Stimulated activated CD4-positive, alpha-beta T cell treated with anti-CD3 and anti-CD28 coated beads, Interleukin-1b, Interleukin-23, amount 100 ng/mL, for 24 hours (primary cell): ENCODE measurements at places on chromosomes 13 and 19.

GRCh38 chr13:94435604-94436226 is 43.8 kb downstream of the DCT start:
- no peak for DNase-seq

DNA sequence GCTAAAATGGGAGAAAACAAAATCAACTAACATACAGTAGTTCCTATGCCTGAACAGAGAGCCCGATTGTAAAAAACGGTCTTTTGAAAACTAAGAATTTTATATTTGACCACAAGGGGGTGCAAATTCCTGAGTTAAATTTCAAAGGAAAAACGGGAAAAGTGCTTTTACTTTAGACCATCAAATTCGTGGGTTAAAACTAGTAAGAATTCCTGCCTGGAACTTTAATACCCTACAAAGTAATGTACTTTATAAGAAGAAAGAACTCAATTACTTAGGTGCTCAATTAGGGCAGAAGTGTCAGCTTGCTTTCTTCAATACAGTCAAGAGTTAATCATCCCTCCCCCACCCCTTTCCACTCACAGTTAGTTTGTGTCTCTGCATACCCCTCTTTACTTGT is 69.8 kb downstream of the KCNRG start:
- DNase-seq = no peak

DNA sequence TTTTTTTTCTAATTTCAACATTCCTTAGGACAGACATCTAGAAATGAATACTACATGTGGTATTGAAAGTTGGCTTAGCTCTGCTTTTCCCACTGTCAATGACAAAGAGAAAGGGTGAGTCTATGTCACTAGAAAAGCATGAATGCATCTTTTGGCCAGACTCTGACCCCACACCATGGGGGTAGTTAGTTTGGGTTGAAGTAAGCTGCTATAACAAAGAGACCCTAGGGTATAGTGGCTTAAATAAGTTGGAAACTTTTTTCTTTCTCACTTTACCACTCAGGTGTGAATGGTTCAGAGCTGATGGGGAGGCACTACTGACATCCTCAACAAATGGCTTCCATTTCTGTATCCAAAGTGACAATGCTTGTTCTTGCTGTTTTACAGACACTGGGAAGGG is 161.5 kb downstream of the DLEU7 start:
- DNase-seq = no peak

DNA sequence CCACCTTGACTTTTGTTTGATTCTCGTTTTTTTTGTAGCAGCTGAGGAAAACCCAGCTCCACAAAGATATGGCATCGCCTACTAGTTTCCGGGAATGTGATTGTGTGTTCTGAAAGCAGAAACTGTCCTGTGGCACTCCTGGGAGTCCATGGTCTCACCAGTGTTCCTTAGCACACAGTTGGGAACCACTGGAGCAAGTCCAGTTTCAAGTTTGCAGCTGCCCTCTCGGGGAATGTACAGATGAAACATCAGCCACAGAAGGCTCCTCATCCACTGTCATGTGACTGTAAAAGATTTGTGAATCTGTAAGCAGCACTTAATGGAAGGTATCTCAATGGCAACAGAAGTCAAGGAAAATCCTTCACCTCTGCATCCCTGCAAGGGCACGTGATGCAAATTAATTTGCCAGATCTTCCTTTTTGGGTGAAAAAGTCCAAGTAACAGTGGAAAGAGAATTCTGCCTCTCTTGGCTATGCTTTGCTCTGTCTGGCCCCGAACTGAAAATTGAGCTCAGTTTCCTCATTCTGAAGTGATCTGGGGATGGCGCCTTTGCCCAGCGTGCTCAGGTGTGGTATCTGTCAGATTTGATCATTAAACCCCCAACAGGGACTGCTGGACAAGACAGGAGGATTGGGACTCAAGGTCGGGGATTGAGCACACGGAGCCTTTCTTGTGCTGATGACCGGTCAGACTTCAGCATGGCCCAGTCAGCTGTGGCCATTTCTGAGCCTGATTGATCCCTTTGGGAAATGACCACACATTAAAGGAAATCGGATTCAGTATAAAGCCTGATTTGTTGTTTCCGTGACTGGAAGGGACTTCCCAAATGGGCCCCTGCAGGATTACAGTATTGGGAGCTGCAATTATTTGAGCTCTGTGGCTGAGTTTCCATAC is 58.8 kb downstream of the ING1 start:
- no peak for DNase-seq

DNA sequence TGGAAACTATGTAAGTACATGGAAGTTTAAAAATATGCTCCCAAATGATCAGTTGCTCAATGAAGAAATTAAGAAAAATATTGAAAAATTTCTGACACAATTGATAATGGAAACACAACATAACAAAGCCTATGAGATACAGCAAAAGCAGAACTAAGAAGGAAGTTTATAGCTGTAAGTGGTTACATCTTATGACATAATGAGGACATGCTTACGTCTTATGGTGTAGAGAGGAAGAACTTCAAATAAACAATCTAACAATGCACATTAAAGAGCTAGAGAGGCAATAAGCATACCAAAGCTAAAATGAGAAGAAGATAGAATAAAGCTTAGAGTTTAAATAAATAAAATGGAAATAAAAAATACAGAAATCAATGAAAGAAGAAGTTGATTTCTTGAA is 50.0 kb upstream of the CEACAM21 start:
- no peak for DNase-seq

- DNase-seq = no peak
These were observed 73.7 kb downstream of the COG6 start for GRCh38 chr13:39729156-39729555.

- no peak for DNase-seq
These were observed 34.7 kb upstream of the WDFY2 start for GRCh38 chr13:51549593-51549992.

- no peak for DNase-seq
These were observed 9.1 kb downstream of the TM6SF2 start for GRCh38 chr19:19263886-19264487.

GRCh38 chr19:9308091-9308770 is 1.4 kb downstream of the ZNF699 start:
- DNase-seq = no peak

DNA sequence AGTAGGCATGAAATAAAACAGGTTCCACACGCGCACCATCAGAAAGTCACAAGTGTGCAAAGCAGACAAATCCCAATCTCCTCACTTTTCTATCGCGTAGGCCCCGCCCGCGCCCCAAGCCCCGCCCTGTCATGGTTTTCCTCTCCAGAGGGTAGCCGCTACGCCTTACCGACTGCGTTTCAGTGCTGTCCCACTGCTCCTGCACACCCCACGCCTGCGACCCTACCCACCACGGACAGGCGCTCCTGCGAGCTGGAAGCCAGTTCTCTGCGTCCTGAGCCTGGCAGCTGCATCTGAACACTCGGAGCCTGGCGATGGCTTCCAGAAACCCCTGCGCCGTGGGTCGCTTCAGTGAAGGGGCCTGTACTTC is 379 bp upstream of the ZNF470 start:
- peak; percentile 4 for DNase-seq

DNA sequence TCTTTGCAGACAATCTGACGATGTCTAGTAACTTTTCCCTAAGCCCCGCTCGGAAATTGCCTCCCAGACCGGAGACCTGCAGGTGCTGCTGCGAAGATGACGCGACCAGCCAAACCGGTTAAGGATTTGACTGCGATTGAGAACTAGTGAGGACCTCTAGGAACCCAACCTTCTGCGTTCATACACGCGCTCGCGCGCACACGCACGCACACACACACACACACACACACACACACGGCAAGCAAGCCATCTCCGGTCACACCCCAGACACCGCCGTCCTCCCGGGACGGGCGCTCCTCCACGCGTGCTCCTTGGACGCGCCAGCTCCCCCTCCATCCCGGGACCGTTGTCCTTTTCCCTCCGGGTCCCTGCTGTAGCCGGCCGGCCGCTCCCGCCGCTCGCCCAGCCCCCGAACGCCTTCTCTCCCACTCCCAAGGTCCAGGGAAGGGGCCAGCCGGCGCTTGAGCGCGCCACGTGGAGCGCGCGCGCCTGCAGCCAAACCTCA is 1.2 kb downstream of the TBC1D4 start:
- DNase-seq = no peak

DNA sequence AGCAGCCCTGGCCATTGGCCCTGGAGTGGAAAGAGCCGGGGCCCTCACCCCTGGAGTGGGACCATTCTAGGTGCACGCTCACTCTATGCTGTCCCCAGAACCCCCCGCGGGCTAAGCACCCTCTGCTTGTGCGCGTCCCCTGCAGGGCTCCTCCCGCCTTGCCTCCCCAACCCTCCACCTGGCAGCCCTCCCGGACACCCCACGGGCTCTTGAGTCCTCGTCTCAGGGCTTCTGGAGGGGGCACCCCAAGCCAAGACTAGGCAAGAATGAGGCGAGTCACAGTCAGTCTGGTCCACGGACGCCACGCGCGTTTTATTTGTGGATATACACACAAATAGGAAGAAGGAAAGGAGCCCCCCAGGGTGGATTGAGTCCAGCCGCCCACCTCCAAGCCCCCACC is 7.0 kb upstream of the TMEM161A start:
- no peak for DNase-seq

DNA sequence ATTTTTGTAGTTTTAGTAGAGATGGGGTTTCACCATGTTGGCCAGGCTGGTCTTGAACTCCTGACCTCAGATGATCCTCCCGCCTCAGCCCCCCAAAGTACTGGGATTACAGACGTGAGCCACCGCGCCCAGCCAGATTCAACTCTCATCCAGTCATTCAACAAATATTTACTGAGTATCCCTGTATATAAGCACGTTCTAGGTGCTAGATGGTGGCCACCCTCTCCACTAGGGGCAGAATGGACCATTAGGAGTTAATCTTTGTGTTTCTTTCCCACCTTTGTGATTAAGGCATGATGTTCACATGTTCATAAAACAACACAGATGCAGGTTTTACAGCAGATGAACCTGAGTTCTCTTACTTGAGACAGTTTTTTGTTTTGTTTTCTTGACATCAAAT is 7.3 kb downstream of the SHKBP1 start:
- no peak for DNase-seq

- DNase-seq = no peak
These were observed 588 bp upstream of the DPY19L3 start for GRCh38 chr19:32404933-32405430.

- no peak for DNase-seq
These were observed 146.5 kb upstream of the SOX21 start for GRCh38 chr13:94858856-94859255.

DNA sequence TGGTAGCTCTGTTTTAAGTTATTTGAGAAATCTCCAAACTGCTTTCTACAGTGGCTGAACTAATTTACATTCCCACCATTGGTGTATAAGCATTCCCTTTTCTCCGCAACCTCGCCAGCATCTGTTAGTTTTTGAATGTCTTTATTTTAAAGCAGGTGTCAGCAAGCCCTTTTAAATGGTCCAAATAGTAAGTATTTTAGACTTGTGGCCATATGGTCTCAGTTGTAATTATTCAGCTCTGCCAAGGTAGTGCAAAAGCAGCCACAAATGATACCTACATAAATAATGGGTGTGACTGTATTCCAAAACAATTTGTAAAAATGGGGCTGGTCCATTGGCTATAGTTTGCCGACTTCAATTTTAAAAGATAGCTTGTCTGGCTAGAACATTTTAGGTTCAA is 58.7 kb upstream of the TMTC4 start:
- DNase-seq = no peak

GRCh38 chr19:3189702-3190469 is 4.2 kb downstream of the NCLN start:
- no peak for DNase-seq

DNA sequence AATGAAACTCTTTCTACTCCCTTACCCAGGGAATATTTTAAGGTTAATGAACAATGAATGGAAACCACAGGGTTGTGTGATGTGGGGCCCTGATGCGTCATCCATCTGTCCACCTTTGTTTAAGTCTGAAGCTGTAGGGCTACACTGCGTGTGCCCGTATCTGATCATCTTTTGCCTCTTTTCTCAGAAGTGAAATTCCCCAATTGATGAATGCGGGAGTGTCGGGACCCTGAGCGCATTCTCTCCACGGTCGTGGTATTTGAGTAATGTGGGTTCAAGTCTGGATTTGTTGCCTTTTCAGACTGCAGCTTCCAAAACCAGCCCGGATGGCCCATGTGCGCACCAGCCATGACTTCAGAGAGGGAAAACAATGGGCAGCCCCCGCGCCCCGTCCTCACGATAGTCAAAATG is 112.3 kb downstream of the COL4A2 start:
- DNase-seq = no peak

DNA sequence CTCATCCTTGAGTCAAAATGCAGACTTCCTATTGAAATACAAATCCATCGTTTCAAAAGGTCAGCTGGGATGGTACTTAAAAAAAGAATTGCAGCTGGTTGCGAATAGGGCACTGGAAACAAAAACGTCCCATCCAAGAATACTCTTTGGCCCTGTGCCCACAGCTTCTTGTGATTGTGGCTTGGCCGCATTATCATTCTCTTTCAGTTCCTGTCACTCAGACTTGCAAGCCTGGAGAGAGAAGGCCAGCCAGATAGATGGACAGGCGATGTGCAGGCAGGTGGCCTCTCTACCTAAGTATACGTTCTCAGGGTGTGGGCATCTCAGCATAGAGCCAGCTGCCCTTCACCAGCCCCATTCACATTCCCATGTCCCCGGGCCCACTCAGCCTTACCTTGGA is 208.5 kb upstream of the ZNF536 start:
- no peak for DNase-seq

- no peak for DNase-seq
These were observed 93.6 kb downstream of the WTIP start for GRCh38 chr19:34575206-34575605.

- no peak for DNase-seq
These were observed 13.2 kb upstream of the CEACAM20 start for GRCh38 chr19:44542671-44543070.

DNA sequence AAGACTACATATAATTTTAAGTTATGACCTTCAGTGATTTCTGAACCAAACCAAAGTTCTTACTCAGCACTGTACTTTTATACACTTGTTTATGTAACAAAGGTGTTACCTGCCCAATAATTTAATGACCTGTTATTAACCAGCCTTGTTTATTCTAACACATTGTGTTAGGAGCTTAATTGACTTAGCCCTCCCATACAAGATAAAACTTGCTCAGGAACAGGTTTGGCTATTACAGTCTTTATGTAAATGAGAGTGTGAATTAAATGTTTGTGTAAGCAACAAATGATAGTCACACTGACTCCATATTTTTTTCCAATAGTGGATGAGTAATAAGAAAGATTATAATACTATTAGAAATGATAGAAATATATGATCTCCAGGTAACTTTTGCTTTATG is 51.8 kb upstream of the MYCBP2 start:
- DNase-seq = no peak

DNA sequence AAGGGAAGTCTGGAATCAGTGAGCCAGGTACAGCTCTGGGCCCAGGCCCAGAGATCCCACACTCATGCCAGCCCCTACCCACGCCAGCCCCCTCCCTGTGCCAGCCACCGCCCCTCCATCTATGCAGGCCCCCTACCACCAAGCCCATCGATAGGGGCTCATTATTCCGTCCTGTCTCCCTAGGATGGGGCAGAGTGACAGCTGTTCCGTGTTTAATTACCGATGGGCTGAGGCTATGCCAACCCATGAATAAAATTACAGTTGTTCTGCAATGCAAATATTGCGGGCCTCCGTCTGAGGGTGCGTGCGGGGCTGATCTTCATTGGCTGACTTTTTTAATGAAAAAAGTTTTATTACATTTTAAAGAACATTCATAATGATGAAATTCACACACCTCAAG is 35.6 kb upstream of the PEPD start:
- DNase-seq = no peak
